ENCODE measurements at places on chromosomes 6 and 20.

DNA sequence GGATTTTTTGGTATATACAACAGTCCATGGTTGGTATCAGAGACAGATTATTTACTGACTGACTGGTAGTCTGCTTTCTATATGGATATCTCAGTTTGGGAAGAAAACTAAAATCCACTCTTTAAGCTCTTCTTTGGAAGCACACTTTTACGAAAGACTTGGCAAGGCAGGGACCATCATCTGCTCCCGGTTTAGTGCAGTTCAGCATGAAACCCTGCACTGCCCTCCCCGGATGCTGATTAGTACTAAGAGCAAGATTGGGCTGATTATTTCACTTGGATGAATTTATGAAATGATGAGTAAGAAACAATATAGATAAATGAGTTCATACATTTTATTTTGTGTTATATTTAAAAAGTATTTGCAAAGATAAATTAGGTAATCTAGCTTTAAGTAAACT lies 56.3 kb downstream of the RGS17 start:
- no peak for DNase-seq

GRCh38 chr20:63183422-63184146 lies 32.3 kb downstream of the YTHDF1 start:
- peak; percentile 49 for DNase-seq

DNA sequence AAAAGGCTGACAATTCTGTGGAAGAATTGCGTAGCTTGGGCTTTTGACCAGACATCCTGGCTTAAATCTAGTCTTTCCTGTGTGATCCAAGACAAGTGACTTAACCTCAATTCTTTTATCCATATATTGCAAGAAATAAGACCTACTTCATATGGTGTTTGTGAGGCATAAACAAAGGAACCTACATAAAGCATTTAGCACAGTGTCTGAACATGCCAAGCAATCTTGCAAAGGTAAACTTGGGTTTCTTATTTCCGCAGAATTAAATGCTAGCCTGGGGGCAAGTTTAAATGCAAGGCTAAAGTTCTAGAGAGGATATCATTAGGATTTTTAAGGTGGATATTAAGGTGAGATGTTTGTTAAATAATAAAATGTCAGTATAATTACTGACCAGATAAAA lies 47.9 kb downstream of the HDDC2 start:
- DNase-seq: no peak

DNA sequence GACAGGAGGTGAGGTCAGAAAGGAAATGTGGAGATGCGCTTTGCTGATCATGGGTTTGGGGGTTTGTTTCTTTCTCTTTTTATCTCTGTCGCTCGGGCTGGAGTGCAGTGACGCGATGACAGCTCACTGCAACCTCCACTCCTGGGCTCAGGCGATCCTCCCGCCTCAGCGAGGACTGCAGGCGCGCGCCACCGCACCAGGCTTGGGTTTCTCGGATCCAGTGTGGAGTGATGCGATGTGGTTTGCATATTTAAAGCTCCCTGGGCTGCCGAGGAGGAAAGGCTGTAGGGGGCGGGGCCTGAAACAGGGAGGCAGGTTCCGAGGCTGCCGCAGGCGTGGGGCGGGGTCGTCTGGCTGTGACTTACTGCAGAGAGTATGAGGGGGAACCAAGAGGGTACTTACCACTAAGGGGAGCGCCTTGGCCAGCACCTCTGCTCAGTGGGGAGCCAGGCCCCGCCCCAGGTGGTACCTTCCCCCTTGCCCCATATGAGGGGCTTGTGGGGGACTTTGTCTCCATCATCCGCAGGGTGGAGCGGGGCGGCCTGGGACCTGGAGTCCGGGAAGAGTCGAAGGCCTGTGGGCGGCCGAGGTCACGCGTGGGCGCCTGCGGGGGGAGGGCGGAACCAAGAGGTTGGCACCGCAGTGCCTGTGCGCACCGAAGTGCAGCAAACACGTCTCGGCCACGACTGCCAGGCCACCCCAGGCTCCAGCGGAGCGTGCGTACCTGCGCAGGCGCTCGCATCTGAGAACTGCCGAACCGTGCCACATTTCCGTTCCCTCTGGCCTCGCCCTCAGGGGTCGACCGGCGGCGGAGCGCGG lies 12.7 kb upstream of the BAK1 start:
- no peak for DNase-seq

DNA sequence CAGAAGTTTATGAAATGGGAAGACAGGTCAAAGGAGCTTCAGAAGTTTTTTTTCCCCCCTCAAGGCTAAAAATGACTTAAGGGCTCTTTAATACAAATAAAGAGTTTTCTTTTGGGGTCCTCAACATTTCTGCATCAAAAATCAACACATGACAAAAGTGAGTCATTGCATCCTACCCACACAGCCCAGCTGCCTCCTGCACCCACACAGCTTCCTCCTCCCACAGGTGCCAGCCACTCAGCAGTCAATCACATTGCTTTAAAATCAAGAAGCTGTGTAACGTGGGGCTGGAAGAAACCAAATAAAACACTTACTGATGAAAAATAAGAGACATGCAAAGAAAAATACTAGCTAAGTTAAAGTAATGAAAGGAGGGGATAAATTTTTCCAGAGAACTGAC lies 68.5 kb downstream of the MAP3K5 start:
- DNase-seq: no peak

DNA sequence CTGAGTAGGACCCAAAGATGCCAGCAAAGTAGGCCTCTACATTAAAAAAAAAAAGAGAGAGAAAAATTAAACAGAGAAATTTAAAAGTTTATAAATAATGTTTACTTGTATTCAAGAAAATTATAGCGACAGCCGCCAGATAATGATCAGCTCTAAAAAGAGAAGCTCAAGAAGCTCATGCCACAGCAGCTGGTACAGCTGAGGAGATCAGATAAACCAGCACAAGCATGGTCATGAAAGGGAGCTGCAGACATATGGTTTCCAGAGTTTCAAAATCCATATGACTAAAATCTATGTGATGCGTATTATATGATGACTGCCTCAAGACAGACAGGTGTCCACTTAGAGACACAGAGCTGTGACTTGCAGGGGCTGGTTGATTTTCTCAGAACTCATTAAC lies 13.6 kb upstream of the HLA-C start:
- DNase-seq: no peak

DNA sequence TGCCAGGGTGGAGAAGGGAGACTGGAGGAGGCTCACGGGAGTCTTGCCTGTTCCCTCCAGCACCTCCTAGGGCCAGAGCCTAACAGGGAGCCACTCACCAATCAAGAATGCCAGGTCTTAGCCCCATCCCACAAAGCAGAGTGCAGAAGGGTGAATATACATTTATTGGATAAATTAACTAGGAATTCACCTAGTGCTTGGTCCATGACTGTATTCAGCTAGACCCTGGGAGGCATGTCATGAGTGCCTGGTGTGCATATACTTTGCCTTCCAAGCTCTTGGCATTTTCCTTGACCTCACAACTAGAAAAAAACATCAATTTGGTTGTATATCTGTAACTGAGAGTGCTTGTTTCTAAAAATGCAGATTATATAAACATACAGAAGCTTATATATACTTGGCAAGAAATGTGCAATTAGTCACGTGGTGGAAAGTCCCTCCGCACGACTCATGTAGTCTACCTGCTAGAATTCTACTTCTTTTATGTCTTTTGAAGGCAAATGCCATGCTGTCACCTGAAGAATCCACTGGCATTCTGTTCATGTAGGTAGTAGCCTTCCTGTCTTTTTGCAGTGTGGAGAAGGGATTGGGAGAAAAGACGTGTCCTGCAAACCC lies 991.0 kb downstream of the KIF16B start:
- no peak for DNase-seq

- no peak for DNase-seq
These were observed 131.0 kb downstream of the ZMYND8 start for GRCh38 chr20:47225458-47225857.

DNA sequence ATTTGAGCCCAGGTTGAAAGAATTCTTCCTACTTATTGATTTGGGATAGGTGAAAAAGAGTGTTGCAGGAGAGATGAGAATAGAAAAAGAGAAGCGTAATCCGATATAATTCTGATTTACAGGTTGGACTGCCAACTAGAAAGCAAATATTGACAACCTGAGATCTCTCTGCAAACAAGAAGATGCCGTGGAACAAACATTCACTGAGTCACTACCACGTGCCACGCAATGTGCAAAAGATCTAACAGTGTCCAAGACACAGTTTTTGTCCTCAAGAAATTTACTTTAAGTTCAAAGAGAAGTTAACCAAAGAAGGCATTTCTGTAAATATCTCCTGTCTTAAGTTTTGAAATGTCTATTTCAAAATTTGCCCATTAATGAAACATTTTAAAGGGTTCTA lies 578.0 kb upstream of the ARID1B start:
- DNase-seq: no peak

- DNase-seq: no peak
These were observed at the start of gene SYNE1 for GRCh38 chr6:152637296-152638047. Gene SYNE1, minus strand, starts transcription at chr6:152637362. Its CDS starts 9,031 bp downstream, at chr6:152628331.

GRCh38 chr6:84731901-84732300 lies 32.5 kb downstream of the TBX18 start:
- no peak for DNase-seq

DNA sequence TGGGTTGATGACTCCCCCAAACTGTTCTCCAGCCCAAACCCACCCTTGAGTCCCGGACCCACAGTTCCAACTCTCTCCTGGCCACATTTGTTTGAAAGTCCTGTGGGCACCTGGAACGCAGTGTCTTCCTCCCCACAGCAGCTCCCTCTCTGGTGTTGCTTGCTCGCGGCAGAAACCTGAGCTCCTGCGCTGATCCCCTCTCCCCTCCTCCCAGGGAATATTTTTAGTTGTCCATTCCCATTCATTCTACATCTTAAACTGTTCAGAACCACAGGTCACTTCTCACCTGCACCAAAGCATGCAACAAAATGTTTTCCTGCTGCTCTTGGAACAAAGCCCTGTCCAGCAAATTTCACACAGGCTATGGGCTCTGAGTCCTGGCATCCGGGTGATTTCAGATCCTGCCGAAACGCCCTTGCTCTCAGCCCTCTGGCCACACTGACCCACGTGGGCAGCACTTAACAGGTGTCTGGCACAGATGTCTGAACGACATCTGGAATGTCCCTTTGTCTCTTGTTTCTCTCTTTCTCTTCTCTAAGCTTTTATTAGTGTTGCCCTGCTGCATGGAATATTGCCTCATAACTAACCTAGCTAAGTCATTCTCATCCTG lies 27.0 kb upstream of the PMEPA1 start:
- no peak for DNase-seq

- DNase-seq: no peak
These were observed 368.0 kb downstream of the TBC1D32 start for GRCh38 chr6:120966321-120966720.

DNA sequence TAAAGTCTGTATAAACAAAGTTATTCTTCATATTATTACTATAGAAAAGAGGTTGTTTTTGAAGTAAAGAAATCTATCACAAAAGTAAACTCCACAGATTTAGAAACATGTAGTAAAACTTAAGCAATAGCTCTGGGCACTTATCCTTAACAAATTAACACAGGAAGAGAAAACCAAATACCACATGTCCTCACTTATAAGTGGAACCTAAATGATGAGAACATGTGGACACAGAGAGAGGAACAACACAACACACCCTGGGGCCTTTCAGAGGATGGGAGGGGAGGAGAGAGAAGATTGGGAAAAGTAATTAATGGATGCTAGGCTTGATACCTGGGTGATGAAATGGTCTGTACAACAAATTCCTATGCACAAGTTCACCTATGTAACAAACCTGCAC lies 57.2 kb downstream of the C6orf58 start:
- DNase-seq: no peak

- DNase-seq: no peak
These were observed 1.9 kb downstream of the PAK1IP1 start for GRCh38 chr6:10696655-10697054.

GRCh38 chr6:8819446-8819845 lies 384.1 kb upstream of the SLC35B3 start:
- DNase-seq: no peak

- DNase-seq: no peak
These were observed 950.1 kb downstream of the EPHA7 start for GRCh38 chr6:92469186-92469828.

DNA sequence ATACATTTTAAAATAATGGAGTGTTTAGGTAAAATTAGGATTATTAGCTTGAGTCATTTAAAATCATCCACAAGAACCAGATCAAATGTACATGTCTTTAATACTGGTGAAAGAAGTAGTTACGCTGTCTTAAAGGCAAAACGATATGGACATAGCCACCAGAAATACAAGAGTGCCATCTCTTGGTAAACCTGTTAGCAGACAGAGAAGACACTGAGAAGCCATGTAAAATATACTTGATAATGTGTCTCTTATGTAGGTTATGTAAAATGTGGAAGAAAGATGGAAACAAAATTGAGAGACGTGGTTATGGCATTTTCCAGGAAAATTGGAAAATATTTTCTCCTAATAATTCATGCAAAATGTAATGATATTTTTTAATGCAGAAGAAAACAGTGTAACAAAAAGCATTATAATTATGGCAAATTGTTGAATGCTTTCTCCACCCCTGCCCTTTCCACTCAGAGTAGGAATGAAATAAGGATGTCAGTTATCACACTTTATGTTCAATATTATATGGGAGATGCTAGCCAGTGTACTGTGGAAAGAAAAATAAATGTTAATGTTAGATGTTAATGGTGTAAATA lies 12.2 kb upstream of the SLC17A2 start:
- DNase-seq: no peak

DNA sequence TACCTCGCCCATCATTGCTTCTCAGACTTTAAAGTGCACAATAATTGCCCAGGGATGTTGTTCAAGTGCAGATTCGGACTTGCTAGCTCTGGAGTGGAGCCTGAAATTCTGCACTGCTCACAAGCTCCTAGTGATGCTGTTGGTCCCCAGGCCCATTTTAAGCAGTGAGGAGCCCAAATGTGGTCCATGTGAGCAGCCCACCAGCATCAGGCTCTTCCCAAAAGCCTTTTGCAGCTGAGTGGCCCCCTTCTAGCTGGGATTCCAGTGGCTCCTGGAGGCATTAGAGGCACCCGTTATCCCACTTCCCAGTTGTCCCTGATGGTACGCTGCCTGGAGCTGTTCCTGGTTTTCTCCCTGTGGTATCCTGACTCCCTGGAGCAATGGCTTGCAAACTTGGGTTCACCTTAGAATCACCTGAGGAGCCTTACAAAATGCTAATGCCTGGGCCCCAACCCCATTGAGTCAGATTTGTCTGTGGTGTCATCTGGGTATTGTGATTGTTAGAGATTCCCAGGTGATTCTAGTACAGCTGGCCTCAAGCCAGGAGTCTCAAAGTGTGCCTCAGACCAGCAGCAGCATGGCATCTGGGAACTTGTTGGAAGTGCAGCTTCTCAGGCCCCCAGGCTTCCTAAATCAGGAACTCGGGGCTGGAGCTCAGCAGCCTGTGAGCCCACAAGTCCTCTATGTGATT lies 186.9 kb upstream of the SLC24A3 start:
- no peak for DNase-seq

DNA sequence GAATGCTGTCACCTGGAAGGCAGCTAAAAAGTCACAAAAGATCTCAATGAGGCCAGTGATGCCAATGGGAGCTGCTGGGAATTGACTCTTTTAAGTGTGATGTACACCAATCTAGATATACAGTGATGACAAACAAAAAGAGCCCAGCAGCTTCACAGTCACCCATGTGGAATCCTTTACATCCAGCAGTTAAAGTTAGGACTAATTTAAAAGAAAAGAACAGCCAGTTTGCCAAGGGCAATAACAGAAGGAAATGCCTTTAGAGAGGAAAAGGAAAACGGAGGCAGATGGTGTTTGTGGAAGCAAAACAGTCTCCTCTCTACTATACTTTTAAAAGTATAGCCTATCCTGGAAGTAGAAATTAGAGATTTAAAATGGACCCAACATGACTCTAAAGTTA lies 873.5 kb downstream of the EPHA7 start:
- DNase-seq: no peak
